ENCODE measurements at places on chromosomes 5 and 9.

DNA sequence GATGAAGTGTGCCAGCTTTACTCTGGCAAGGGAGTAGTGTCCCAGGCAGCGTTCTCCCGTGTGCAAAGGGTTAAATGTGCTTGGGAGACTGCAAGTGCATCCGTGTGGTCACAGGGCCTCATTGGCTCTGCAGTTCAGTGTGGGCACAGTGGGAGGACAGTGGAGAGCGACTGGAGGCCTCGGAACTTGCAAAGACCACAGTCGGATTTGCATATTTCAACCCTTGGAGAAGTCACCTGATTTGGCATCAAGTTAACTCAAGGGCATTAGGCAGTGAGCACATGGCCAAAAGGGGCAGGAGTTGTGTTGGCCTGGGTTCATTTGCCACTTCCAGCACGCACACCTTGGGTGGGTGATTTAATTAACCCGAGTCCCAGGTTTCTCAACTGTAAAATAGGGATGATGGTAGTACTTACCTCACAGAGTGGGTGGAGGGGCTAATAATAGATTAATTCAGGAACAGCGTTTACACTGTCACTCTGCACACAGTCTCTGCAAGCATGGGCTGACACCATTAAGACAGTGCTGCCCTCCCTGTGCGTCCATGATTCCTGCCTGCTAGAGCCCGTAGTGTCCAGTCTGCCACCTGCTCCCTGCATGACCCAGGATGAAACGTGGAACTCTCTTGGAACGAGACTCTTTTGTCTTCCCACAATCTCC lies 22.7 kb downstream of the JADE2 start:
- DNase-seq: no peak

- DNase-seq: no peak
Measured at GRCh38 chr9:78239506-78239905, 3.6 kb downstream of the CEP78 start.

DNA sequence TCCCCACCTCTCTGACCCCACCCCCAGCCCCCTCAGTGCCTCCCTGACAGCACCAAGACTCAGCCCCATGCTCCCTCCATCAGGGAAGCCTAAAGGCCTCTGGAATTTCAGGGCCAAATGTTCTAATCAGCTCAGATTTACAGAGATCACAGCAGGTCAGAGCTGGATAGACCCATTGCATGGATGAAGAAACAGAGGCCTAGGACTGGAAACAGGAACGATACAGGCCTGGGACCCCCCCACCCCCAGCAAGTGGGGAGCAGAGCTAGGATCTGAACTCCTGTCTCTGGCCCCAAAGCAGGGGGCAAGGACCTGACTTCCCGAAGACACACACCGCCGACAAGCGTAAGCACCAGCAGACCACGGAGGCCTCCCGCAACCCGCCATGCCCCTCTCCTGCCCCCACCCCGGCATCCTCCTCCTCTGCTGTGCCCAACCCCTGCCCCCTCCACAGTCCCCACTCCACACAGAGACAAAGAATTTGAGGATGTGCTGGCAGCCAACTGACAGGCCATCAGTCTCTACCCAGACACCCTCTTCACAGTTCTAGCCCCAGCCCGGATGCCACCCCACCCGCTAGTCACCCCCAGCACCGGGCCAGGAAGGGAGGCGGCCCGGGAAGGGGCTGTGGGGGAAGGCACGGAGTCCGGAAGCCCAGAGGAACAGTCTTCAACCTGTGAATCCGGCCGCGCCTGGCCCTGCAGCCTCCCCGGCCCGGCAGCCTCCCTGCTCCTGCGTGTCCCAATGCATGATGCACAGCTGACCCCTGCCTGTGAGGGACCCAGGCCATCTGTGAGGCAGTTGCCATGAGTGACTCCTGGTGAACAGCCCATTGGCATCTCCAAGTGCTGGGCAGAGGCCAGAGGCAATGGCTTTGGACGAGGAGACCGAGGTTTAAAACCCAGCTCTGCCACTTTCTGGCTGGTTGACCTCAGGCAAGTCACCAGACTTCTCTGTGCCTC lies 31.3 kb downstream of the NDUFA8 start:
- DNase-seq: no peak

DNA sequence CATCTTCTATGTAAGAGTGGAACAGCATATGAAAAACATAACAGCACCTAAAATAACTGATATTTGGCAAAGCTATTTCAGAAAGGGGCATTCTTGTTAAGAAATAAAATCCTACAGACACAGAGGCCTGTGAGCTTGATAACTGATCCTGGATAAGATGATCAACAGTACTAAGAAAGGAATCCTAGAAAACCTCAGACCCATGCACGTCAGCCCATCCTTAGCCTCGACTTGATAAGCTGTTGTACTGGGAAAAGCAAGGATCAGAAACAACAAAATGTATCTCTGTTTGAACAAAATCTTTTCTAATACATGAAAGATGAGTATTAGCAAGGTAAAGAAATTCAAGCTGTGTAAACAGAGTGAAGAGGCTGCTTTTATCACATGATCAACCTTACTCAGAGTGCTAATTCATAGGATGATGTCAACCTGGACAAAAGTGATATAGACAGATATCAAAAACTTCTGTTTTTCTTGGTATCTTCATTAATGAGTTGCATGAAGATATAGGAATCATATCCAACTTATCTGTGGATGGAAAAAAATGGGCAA lies 15.2 kb downstream of the LIFR start:
- no peak for DNase-seq

DNA sequence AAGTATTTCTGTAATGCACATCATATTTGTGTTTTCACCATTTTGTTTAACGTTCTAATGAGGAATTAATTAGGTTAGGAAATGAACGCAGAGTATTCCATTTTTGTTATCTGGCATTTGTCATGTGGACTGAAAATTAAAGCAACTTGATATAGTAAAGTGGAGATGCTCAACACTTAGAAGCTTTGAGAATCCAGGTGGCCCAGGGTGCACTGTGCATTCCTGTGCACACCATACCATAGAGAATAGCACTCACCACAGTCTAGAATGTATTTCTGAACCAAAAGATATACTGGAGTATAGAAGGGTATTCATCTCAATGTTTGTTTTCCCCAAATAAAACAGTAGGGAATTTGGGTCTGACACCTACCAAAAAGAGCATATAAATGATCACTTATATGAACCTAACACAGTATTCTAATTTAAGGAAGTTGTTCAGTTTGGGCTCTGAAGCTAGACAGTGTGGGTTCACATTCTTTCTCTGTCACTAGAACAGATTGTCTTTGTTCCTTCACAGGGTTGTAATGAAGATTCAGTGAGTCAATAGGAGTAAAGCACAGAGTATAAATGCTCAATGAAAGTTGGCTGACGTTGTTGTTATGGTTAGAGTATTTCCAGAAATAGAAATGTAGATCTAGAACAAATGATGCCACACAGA lies 125.6 kb upstream of the DMRT1 start:
- no peak for DNase-seq

DNA sequence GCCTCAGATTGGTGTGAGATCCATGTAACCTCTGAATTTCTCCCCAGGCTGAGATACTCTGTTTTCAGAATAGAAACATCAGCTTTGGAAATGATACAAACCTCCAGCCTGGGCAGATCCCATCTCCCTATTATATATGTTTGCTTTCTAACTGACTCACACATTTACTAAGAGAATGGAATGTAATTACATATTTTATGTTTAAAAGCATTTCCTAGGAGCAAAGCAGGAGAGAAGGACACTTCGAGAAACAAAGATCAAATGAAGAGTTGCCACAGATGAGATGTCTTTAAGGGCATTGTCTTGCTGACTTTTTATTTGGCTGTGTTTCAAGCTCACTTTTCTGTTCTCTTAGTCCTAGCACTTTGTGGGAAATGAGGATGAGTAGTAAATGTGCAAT lies 96.3 kb downstream of the CDH18 start:
- DNase-seq: no peak

DNA sequence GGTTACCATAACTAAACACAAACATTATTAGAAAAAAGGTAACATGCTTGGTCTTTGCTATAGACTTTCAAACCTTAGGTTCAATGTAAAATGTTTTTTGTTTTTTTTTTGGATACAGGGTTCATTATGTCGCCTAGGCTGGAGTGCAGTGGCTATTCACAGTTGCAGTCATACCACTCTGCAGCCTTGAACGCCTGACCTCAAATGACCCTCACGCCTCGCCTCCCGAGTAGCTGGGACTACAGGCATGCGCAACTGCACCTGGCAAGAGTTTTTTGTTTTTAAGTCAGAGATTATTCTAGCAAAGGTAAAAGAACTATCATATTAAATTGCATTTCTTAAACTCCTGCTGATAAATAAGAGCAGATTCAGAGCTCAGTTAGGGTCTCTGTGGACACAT lies 55.1 kb upstream of the NR5A1 start:
- DNase-seq: no peak

- no peak for DNase-seq
Measured at GRCh38 chr9:91519520-91520277, 96.1 kb upstream of the NFIL3 start.

DNA sequence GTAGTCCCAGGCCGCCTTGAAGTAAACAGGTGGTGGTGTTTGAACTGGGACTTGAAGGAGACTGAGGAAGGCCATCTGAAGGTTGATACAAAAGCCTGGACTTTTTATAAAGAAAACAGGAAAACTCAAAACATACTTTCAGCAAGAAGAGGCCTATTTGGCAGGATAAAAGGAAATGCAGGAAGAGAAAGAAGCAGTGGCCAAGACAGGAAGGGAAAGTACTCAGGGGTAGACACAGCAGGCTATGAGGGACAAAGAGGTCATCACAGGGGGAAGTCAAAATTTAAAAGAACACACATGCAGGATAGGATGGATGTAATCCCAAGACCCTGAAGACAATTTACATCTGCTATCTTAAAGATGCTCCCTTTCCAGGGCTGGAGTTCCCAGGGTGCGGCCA lies 13.0 kb downstream of the TLE1 start:
- no peak for DNase-seq

DNA sequence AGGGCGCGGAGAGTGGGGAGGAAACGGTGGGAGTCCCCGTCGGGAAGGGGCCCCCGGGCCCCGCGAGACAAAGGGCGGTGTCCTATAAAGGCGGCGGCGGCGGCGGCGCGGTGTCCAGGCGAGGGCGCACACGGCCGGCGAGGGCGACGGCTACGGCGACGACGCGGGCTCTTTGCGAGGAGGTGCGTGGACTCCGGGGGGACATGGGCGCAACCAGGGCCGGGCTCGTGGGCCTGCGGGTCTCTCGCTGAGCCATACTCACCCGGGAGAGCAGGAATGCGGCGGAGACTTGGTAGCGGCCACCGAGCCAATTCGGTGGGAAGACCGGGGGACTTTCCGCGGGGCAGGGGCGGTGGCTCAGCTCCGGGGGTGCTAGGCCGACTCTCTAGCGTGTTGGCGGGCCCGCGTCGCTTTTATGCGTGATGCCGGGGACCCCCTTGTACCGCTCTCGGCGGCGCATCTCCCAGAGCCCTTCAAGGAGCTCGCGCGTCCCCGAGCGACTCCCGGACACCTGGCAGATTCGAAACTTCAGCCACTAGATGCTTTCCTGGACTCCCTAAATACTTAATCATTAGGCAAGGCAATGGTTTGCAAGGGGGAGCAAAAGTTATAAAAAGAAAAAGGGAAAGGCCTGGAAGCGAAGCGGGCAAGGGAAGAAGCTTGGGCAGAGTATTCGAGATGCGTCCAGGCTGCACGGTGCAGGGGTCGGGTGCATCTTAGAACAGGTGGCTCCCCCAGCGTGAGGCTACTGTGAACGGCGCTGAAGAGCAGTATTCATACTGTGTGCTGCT lies 5.9 kb upstream of the TAL2 start:
- DNase-seq: no peak

GRCh38 chr9:114958021-114958843 lies 27.8 kb upstream of the TNFSF8 start:
- no peak for DNase-seq

GRCh38 chr5:75368391-75368790 lies 31.4 kb downstream of the HMGCR start:
- no peak for DNase-seq

GRCh38 chr5:167716126-167716775 lies 575.2 kb upstream of the WWC1 start:
- no peak for DNase-seq

GRCh38 chr9:130555968-130556367 lies 23.4 kb upstream of the FUBP3 start:
- DNase-seq: no peak

- no peak for DNase-seq
Measured at GRCh38 chr5:122126756-122127321, 2.5 kb upstream of the ZNF474 start.

DNA sequence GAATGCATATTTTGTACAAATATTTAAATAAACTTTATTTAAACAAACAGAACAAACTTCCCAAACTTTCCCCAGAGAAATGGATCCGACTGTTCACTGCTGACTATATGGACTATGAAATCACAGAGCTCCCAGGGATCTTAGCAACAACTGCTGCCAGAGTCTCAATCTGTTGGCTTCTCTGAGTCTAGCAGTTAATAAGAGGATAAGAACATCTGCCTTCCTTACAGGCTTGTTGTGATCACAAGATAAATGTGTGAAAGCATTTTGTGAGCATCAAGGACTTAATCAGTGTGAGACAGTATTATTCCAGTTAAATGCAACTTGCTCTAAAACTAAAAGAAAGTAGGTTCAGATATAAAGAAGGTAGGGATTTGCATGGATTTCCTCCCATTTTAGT lies 31.4 kb upstream of the MYOT start:
- no peak for DNase-seq

GRCh38 chr5:4847766-4848165 lies 292.4 kb upstream of the ADAMTS16 start:
- no peak for DNase-seq

DNA sequence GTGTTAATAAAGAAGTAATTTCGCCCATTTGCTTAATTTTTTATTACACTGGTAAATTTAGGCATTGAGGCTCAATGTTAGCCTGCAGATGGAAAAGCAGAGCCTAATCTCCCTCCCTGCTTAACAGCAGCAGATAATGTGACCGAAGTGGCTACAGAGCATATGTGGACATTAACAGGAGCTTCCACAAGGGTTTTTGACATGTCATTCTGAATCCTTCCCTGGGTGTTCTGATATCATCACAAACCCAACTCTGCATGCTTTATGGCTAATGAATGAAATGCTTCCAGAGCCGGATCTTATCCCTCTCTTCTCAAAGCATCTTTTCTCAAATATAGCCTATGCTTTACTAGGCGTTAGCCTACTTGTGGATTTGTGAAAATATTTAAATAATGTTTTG lies 208.6 kb downstream of the CAAP1 start:
- no peak for DNase-seq

- no peak for DNase-seq
Measured at GRCh38 chr5:84393969-84394368, 9.3 kb upstream of the EDIL3 start.

DNA sequence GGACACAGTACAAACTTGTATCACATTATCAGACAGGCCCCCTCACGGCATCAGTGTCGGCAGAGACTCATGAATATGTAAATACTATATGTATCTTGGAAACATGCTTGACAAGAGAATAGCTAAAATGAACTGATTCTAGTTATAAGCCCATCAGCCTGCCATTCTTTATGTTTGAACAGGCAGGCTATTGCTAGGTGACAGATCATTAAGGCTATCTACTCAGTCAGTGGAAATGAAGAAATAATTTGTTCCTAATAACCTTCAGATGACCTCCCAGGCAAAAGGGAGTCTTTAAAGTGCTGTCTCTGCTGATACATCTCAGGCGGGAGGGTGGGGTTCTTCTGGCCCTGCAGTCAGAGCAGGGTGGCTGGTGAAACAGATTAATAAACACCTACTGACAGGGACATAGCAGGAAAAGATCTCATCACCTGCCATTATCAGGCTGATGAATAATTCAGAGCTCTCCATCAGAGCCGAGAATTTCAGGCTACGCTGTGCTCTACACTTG lies 394.2 kb downstream of the RASEF start:
- no peak for DNase-seq

GRCh38 chr5:17357504-17357903 lies 140.1 kb downstream of the BASP1 start:
- no peak for DNase-seq

All from stimulated activated effector memory CD8-positive, alpha-beta T cell treated with anti-CD3 and anti-CD28 coated beads, Interleukin-12 subunit alpha, Interleukin-12 subunit beta, amount 100 ng/mL, for 72 hours (primary cell).